Stimulated activated CD8-positive, alpha-beta memory T cell treated with anti-CD3 and anti-CD28 coated beads, Interleukin-7, amount 100 ng/mL, for 1 hour (primary cell): ENCODE measurements at places on chromosomes 3 and 15.

DNA sequence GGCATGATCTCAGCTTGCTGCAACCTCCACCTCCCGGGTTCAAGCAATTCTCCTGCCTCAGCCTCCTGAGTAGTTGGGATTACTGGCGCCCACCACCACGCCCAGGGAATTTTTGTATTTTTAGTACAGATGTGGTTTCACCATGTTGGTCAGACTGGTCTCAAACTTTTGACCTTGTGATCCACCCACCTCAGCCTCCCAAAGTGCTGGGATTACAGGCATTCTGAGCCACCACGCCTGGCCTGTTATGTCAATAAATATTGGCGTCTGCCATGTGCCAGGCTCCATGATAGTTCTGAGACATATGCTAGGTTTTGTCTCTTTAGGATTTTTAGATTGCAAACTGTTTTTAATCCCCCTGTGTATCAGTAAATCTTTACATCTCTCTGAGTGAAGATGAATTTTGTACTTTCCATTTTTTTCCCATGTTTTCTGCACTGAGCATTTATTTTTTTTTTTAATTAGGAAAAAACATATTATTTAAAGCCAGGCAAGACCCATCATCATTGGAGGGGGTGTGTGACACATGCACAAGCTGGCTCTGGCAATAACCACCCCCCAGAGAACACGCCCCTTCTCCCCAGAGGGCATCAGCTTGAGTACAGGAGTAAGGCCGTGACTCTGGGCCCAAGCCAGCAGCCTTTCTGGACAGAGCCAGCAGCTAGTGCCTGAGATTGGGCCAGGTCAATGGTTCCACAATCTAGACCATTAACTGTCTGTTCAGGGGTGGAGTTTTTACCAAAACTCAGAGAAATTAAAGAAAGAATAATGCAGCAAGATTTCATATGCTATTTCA, 51.0 kb upstream of the ATP1B3 start:
- no peak for DNase-seq

- DNase-seq: no peak
Measured at GRCh38 chr3:112685420-112685819, 44.5 kb upstream of the CCDC80 start.

DNA sequence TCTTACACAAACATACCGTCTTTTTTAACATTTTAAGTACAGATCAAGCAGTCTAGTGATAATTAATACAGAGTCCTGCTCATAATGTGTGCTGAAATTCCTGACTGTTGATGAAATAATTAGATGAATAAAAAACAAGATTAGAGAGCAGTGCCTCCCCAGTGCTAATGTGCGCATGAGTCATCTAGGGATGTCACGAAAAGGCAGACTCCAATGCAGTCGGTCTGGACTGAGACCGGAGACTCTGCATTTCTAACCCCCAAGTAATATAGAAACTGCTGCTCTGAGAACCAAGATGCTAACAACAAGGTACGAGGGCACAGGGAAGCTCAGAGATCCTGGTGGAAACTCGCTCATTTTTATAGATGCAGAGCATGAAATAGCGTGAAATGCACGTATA, 61.4 kb downstream of the COL8A1 start:
- no peak for DNase-seq

GRCh38 chr3:172300187-172300586, 148.1 kb downstream of the GHSR start:
- no peak for DNase-seq

- DNase-seq: no peak
Measured at GRCh38 chr15:100592898-100593297, 9.1 kb downstream of the LINS1 start.

GRCh38 chr3:188776447-188776846, 395.3 kb upstream of the TPRG1 start:
- DNase-seq: no peak

DNA sequence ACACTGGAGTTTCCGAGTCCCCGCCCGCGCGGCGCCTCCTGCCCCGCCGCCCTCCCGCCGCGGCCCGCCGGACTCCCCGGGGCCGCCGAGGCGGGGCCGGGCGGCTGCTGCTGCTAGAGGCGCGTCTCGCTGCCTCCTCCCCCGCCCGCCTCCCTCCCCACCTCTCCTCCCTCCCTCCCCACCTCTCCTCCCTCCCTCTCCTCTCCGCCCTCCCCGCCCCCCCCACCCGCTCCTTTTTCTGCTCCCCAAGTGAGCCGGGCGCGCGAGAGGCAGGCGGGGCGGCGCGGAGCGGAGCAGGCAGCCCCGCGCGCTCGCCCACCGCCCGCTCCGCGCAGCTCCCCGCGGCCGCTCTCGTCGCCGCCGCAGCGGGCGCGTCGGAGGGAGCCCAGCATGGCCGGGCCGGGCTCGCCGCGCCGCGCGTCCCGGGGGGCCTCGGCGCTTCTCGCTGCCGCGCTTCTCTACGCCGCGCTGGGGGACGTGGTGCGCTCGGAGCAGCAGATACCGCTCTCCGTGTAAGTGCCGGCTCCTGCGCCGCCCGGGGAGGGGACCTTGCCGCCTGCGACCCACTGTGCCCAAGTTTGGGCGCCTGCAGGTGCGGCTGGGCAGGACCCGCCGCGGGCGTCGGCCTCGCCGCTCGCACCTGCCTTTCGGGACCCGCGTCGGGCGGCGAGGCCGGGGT, at the start of gene CACNA2D3:
TSS of gene CACNA2D3 (plus strand) at position 229 of the 679 bp plus-strand sequence.
- no peak for DNase-seq

- DNase-seq: peak; percentile 29
Measured at GRCh38 chr15:78811124-78811824, at the start of gene ADAMTS7. ADAMTS7 (minus strand) TSS chr15:78811464; CDS start chr15:78811220, 244 bp downstream.

- no peak for DNase-seq
Measured at GRCh38 chr3:126274735-126275619, 82.2 kb downstream of the KLF15 start.

GRCh38 chr15:56723787-56724186, 9.5 kb downstream of the ZNF280D start:
- DNase-seq: no peak

- no peak for DNase-seq
Measured at GRCh38 chr3:154180836-154181691, 59.9 kb downstream of the ARHGEF26 start.
